ENCODE measurements at places on chromosomes 2 and 18. TPM values are rescaled to one million over a fixed set of nuclear protein-coding genes. Genes with fewer than 3 reads are reported as not detected.
A peak's percentile ranks its signal among the peaks of the same experiment; 100 is the strongest.

DNA sequence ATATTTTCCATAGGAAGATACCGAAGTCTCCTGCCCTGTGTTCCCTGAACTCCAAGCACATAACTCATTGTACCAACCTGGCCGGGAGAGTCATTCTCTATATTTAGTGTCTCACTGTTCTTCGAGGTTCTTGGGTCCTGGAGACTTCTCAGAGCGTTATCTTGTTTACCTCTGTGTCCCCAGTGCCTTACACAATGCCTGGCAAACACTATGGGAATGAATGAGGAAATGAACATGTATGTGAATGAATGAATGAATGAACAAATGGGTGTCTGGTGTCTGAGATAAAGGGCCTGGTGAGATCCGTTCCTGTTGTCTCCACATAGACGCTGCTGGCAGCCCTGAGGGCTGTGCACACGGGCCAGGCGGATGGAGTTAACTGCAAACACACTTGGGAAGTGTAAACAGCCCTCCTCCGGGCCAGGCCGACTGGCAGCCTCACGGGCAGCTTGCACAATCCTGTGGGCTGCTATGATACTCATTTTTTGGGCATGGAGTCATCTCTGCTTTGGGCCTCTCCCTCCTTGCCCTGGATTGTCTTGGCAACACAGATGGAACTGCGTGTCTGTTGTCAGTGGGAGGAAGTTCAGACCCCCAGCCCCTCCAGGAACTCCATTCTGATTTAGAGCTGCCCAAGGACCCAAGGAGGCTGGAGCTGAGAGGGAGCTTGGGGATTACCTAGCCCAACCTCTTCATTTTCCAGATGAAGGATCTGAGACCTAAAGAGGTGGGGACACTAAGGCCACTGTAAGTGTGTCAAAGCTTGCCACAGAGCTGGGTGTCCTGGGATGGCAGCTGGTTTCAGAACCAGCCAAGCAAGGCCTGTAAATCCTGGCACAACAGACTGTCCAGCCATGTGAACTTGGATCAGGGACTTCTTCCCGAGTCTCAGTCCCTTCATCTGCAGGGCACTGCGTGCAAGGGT, 124.4 kb downstream of the INHBB start:
- no peaks in the 10 kb centered on the region for H3K27me3 ChIP-seq
- H3K27ac ChIP-seq: peak overlapping the region; percentile 42
- no peaks in the 10 kb centered on the region for H3K36me3 ChIP-seq

DNA sequence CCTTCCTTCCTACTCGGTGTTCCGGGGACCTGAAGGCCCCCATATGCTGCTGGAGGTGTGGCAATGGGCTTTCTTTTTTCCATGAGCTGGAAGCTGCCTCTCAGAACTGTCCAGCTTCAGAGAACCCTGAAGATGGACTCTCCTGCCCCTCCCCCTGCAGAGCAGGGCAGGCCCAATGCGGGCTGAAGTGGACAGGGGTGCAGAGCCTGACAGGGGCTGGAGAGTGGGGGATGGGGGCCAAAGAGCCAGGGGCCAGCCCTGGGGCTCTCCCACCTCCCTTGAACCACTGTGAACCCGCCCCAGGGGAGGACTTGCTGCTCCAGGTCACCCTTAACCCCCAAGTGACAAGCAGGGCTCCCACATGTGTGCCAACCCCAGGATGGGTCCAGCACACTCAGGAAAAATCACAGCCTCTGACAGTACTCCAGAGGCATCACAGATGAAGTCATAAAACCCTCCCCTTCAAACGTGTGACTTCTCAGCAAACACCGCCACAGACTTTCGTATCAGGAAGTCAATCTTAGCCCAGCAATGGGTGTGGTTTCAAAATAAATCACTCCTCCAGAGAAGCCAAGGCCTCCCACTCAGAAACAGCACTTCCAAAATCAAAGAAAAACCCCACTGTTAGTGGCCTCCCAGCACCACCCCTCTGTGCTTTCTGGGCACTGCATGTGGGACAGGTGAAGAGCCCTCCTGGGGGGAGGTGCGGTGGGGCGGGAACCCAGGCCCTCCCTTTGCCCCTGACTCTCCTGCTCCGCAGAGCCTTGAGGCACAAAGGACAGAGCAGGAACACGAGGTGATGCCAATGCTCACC, 135.8 kb downstream of the HDAC4 start:
- peak overlapping the region; percentile 48 for H3K27ac ChIP-seq
- H3K4me3 ChIP-seq: no peak overlapping the region
- peaks cover 49% of the 10 kb centered on the region for H3K4me1 ChIP-seq
- H3K36me3 ChIP-seq: no peaks in the 10 kb centered on the region

DNA sequence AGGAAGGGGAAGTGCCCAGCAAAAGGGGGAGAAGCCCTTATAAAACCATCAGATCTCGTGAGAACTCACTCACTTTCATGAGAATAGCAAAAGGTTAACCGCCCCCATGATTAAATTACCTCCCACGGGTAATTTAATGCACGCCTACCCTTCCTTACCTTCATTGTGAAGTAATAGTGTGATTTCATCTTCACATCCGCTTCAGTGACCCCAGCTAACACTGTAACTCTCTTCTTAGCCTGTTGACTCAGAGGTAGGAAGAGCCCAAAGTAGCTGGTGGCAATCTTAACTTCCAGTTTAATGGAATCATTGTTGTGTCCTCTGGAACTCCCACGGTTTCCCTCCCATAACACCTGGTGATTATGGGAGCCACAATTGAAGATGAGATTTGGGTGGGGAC, 120.5 kb downstream of the GULP1 start:
- H3K27ac ChIP-seq: no peak overlapping the region
- no peaks in the 10 kb centered on the region for H3K36me3 ChIP-seq
- no peak for DNase-seq
- no peaks in the 10 kb centered on the region for H3K27me3 ChIP-seq
- H3K4me1 ChIP-seq: peaks cover 19% of the 10 kb centered on the region
- no peak overlapping the region for H3K4me3 ChIP-seq

- no peaks in the 10 kb centered on the region for H3K27me3 ChIP-seq
- peaks cover 60% of the 10 kb centered on the region for H3K4me1 ChIP-seq
- DNase-seq: no peak
- no peaks in the 10 kb centered on the region for H3K36me3 ChIP-seq
- peak overlapping the region; percentile 51 for H3K27ac ChIP-seq
Measured at GRCh38 chr2:85994421-85994777, 105.6 kb upstream of the ST3GAL5 start.

DNA sequence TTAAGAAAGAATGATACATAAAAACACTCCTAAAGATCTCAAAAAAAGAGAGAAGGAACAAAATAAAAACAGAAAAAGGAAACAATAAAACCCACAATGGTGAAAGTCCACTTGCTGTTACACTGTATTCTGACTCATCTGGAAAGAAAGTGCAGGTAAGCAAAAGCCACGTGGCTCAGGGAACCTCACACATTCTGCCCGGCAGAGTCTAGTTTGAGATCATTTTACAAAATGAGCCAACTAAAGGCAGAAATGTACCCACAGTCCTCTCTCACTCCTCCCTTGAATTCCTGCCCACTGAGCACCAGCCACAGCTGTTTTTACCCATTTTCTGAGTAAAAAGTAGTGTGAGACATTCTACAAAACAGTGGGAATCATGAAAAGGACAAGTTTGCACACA, 10.0 kb downstream of the KCNH7 start:
- H3K27me3 ChIP-seq: no peaks in the 10 kb centered on the region
- no peaks in the 10 kb centered on the region for H3K36me3 ChIP-seq
- H3K4me1 ChIP-seq: no peaks in the 10 kb centered on the region
- DNase-seq: no peak

DNA sequence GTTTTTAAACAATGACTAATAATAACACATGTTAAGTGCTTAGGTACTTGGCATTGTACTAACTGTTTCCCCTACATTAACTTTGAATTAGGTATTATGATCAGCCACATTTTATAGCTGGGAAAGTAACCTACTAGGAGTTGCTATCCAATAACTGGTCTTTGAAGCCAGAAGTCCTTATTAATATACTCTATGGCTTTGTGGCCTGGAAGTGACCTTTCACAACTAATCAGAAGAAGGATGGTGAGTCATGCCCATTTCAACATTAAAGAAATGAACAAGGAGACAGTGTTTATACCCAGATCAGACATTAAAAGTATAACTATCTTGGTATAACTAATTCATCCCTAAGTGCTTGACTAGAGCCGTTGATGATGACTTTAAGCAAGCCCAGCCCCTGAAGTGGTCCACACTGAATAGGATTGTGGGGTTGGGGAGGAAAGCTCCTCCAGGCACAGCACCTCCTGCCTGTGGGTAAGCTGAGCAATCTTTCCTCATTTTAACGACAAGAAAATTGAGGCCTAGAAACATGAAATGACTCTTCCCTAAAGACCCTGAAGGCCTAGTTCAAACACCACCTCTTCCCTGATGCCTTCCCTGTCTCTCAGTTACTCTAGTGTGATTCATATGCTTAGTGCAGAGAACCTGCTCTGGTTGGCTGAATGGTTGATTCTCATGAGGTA, 71.6 kb upstream of the RFX8 start:
- DNase-seq: no peak
- H3K4me1 ChIP-seq: peaks cover 3% of the 10 kb centered on the region
- no peak overlapping the region for H3K27ac ChIP-seq
- no peak overlapping the region for H3K4me3 ChIP-seq
- H3K36me3 ChIP-seq: no peaks in the 10 kb centered on the region

GRCh38 chr2:189222468-189223105, 43.0 kb upstream of the COL5A2 start:
- H3K4me3 ChIP-seq: no peak overlapping the region
- H3K27ac ChIP-seq: peak overlapping the region; percentile 19
- DNase-seq: no peak
- H3K36me3 ChIP-seq: no peaks in the 10 kb centered on the region

DNA sequence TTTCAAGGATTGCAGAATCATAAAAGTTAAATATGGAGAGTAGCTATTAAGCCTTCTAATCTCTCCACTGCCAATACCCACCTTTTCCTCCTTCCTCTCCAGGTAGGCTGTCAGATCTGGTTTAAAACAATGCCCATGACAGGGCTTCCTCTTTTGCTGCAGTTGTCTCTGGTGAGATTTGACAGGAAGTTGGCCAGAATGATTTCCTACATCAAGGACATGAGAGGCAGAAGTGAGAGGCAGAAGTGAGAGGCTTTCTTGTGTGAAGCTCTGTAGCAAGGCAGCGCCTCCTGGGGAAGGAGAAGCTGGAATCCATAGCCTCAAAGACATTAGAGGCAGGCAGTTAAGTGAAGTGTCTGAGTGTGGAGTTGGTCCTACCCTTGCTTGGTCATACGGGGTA, 385.7 kb downstream of the HRH4 start:
- H3K27ac ChIP-seq: no peak overlapping the region
- H3K27me3 ChIP-seq: no peaks in the 10 kb centered on the region
- no peak overlapping the region for H3K4me3 ChIP-seq
- DNase-seq: no peak
- no peaks in the 10 kb centered on the region for H3K36me3 ChIP-seq
- H3K4me1 ChIP-seq: no peaks in the 10 kb centered on the region

DNA sequence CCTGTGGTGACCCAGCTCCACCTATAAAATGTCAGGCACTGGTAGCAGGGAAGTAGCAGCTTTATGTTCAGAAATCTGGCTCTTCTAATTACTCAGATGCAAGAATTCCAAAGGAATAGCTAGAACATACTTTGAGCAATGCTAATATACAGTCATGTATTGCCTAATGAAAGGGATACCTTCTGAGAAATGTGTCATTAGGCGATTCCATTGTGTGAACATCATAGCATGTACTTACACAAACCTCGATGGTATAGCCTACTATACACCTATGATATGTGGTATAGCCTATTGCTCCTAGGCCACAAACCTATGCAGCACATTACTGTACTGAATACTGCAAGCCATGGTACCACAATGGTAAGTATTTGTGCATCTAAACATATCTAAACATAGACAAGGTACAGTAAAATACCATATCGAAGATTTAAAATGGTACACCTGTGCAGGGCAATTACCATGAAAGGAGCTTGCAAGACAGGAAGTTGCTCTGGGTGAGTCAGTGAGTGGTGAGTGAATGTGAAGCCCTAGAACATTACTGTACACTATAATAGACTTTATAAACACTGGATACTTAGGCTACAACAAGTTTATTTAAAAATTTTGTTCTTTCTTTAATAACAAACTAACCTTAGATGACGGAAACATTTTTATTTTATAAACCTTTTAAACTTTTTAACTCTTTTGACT, 50.3 kb upstream of the ETAA1 start:
- no peak for DNase-seq
- H3K4me1 ChIP-seq: peaks cover 8% of the 10 kb centered on the region
- no peak overlapping the region for H3K4me3 ChIP-seq
- H3K27ac ChIP-seq: no peak overlapping the region
- H3K36me3 ChIP-seq: no peaks in the 10 kb centered on the region

DNA sequence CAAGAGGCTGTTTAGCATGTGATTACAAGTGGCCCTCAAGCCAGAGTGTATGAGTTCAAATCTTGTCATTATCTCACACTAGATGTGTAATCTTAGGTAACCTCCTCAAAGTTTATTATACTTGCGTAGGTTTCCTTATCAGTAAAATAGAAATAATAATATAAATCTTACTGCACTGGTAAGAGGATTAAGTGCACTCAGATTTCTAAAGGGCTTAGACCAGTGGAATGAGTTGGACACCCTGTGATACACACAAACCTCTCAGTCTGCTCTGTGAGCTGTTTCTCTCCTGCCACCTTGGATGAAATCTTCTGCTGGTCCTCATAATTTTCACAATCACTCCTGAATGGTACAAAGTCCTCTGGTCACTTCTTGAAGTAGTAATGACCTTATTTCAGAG, 145.4 kb upstream of the ZNF516 start:
- H3K4me3 ChIP-seq: no peak overlapping the region
- no peak for DNase-seq
- H3K27ac ChIP-seq: no peak overlapping the region
- H3K4me1 ChIP-seq: no peaks in the 10 kb centered on the region
- H3K36me3 ChIP-seq: no peaks in the 10 kb centered on the region

- no peaks in the 10 kb centered on the region for H3K27me3 ChIP-seq
- H3K27ac ChIP-seq: no peak overlapping the region
- H3K4me1 ChIP-seq: no peaks in the 10 kb centered on the region
Measured at GRCh38 chr2:128753321-128753720, 434.7 kb upstream of the HS6ST1 start.

DNA sequence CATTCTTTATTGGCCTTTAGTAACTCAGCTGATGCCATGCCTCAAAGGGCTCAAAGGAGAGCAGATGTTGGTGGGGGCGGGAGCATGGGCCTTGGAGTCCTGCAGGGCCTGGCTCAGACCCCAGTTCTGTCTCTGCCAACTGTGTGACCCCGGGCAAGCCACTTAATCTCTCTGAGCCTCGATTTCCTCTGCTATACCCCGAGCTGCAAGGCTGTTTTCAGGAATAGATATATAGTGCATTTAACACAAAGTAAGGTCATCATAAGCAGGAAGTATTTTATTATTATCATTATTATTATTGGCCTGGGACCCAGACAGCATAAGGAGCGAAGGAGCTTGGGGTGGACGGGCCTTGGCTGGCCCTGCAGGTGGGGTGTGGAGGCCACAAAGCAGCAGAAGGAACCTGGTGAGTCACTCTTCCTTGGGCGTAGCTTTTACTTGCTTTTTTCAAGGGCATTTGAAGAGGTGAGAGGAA, 162.7 kb downstream of the INHBB start:
- H3K27ac ChIP-seq: no peak overlapping the region
- H3K4me3 ChIP-seq: no peak overlapping the region
- no peaks in the 10 kb centered on the region for H3K27me3 ChIP-seq
- H3K36me3 ChIP-seq: no peaks in the 10 kb centered on the region
- H3K4me1 ChIP-seq: no peaks in the 10 kb centered on the region
- DNase-seq: no peak

GRCh38 chr2:239552213-239552926, 151.6 kb upstream of the HDAC4 start:
- no peaks in the 10 kb centered on the region for H3K36me3 ChIP-seq
- no peak for DNase-seq
- peaks cover 29% of the 10 kb centered on the region for H3K27me3 ChIP-seq
- no peak overlapping the region for H3K4me3 ChIP-seq
- H3K27ac ChIP-seq: no peak overlapping the region
- no peaks in the 10 kb centered on the region for H3K4me1 ChIP-seq

AGXT gene
- total RNA-seq: not detected

CDH7 gene
- total RNA-seq: not detected

FBXO41 gene
- total RNA-seq: 0.72 TPM

TUBA4B gene
- not detected for total RNA-seq

CFAP221 gene
- total RNA-seq: not detected

CHPF gene
- 113 TPM for total RNA-seq

Data from SJSA1 (cell line).